COLO829 (cell line): ENCODE measurements at places on chromosomes 6 and 20.

GRCh38 chr6:514396-514978 is 122.9 kb downstream of the IRF4 start:
- DNase-seq: no peak

DNA sequence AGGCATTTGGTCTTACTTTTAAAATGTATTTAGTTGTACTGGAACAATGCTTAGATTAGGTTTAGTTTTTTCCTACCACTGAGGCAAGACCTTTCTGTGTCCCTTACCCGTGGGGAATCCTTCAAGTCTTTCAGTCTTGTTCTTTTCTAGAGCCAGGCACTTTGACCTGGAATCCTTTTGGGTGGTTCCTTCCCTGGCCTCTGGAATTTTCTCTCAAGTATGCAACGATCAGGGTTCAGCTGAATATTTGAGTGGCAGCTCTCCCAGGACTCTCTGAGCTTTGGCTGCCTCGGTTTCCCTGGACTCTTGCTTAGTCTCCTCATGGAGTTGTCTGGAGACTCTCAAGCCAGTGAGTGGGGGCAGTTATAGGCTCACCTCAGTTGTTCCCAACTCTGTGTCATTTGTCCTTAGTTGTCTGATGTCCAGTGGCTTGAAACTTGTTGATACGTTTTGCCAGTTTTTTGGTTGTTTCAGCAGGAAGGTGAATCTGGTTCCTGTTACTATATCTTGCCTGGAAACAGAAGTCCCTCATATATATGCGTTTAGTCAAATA is 118.1 kb downstream of the QKI start:
- no peak for DNase-seq

GRCh38 chr20:13118676-13119075 is 102.4 kb upstream of the ISM1 start:
- DNase-seq: no peak

- DNase-seq: no peak
Measured at GRCh38 chr20:53692465-53693067, 98.9 kb upstream of the ZNF217 start.

DNA sequence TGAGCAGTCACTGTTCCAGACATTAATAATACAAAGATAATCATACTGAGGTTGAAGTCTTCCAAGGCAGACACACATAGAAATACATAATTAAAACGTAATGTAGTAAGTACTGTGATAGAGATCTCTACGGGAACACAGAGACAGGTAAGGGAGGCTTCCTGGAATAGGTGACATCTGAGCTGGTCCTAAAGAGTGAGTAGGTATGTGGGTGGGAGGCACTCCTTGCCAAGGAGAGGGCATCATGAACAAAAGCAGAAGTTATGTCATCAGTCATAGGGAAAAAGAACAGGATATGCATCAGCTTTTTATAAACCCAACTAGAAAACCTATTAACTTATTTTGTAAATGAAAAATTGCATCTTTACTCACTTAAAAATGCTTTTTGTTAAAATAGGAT is 110.0 kb downstream of the MAP7 start:
- DNase-seq: no peak
